DMS53 (cell line): ENCODE measurements at places on chromosomes 12 and 14.

DNA sequence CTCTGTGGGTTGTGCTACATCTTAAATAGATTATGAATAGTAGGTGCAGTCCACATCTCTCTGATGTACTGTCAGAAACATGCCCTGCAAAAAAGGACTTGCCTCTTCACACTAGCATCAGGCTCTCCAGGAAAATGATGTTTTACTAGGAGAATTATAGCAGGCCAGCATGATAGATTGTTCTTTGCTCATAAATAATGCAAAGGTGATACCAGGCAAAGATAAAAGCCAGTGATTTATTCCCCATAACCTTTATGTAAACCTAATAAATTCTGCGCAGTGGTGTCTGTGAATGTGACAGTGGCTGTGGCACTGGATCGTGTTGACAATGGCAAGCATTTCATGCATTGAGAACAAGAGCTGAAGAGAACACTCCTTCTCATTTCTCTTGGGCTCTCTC lies 646.5 kb upstream of the SEL1L start:
- no peak for DNase-seq

- no peak for DNase-seq
These were observed 30.1 kb upstream of the TSPAN11 start for GRCh38 chr12:30896461-30896860.

DNA sequence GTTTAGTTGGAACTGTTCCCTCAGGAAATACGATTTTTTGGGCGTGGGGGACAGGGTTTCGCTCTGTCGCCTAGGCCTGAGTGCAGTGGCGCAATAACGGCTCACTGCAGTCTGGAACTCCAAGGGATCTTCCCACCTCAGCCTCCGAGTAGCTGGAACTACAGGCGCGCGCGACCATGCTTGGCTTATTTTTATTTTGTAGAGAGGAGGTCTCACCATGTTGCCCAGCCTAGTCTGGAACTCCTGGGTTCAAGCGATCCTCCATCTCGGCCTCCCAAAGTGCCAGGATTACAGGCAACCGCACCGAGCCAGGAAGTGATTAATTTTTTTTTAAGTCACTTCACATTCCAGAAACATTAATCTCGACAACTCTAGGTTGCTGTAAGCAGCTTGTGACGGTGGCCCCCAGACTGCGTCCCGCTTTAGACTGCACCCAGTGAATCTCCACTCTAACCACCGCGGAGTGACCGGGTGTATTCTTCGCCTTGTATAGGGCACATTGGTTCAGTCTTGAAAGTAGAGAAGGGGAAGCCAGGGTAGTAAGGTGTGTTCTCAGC lies 830 bp upstream of the MIS18BP1 start:
- peak; percentile 64 for DNase-seq

- DNase-seq = no peak
These were observed 358.9 kb downstream of the NPAS3 start for GRCh38 chr14:33297565-33297964.

- DNase-seq = no peak
These were observed 16.7 kb downstream of the AHSA1 start for GRCh38 chr14:77474479-77475177.

DNA sequence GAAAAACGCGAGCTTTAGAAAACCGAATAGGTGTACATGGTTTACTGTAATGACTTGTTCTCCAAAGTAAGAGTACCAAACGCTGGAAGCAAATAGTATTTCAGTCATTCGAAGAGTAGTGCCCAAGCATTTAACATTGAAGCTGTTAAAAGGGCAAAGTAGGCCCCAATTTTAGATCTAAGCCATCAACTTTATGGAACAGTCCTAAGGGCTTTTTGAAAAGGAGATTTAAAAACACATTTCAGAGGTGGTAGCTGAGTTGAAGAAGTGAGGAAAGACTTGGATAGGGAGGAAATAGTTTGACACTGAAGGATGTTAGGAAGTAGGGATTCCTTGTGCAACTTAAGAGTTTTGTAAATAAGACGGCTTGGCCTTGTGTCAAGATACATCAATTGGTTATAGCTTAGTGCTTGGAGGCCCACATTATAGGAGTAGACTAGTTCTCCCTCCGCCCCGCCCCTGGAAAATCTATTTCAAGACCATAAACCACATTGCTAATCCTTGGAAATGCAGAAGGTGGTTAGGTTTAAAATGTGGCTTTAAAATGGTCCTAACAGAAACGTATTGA lies 783 bp upstream of the TUBA1B start:
- DNase-seq = peak; percentile 57

DNA sequence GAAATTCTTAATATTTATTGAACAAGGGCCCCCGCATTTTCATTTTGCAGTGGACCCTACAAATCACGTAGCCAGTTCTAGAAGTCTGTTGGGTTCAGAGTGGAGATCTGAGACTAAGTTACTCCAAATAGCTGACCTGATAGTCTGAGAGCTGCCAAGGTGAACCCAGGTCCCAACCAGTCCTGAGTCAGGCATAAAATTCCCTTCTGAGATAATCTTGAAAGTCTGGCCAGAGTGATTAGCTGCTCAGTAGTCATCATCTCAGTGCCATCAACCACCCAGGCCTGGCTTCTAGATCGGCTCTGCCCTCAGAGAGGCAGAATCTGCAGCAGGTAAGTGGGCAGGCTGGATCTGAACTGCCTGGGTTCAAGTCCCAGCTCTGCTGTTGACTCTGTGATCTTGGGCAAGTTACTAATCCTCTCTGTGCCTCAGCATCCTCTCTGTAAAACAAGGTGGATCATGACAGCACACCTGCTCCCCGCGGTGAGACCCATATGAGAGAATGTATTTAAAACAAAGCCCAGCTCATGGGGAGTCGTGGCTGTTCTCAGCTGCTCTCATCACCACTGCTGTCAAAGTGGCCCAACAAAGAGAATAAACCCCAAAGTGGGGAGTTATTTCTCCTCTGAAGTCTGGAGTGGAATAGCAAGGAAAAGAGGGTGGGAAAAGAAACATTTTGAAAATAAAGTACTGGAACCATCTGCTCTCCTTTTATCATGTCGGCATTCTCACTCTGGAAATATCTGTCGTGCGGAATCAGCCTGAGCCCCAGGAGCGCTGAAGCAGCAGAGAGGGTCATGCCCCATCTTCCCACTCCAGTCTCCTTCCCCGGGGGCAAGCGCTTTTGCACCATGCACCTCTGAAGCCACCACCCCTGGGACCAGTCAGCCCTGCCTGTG lies 193.3 kb downstream of the DPF3 start:
- no peak for DNase-seq

DNA sequence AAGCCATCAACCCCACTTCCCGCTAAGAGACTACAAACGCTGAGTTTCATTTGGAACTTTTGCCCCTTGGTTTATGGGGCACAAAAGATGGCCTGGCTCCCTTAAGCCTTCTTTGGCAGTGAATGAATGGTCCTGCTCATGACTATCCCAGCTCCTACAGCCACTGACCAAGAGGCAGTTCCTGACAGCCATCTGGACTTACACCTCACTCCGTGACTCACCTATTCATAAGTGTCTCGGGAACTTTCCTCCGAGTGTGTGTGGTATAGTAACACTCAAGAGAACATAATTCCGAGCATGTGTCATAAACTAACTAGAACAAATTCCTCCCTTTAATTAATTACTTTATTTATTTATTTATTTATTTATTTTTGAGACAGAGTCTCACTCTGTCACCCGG lies 51.9 kb upstream of the NUDT4 start:
- DNase-seq = peak; percentile 10

- DNase-seq = no peak
These were observed 106.8 kb downstream of the PHETA1 start for GRCh38 chr12:111261911-111262676.

- peak; percentile 5 for DNase-seq
These were observed 11.8 kb downstream of the NUBPL start for GRCh38 chr14:31572955-31573354.

GRCh38 chr12:42761601-42762350 lies 172.2 kb upstream of the PRICKLE1 start:
- DNase-seq = no peak

- no peak for DNase-seq
These were observed 191.7 kb downstream of the RASSF9 start for GRCh38 chr12:85644508-85644907.

DNA sequence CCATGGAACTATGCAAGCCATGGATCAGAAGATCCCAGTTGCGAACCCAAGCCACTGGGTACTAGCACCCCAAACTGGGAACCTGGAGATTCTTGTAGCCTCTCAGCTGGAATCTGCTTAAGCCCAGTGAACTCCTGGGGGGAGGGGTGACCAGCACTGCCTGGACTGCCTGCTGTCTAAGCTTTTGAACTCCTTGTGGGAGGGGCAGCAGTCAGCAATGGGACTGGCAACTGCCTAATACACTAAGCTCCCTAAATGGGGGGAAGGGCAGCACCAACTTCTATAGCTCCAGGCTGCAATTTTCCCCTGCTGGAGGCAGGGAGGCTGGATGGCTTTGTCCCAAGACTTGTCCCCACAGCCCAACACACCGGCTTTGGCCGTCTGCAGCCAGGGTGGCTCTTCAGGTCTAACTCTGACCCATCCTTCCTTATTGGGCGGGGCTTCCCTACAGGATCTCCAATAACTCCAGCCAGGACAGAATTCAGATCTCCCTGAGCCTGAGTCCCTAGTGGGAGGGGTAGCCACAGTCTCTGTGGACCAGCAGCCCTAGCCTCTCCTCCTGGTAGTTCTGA lies 485.1 kb downstream of the SOX5 start:
- no peak for DNase-seq

DNA sequence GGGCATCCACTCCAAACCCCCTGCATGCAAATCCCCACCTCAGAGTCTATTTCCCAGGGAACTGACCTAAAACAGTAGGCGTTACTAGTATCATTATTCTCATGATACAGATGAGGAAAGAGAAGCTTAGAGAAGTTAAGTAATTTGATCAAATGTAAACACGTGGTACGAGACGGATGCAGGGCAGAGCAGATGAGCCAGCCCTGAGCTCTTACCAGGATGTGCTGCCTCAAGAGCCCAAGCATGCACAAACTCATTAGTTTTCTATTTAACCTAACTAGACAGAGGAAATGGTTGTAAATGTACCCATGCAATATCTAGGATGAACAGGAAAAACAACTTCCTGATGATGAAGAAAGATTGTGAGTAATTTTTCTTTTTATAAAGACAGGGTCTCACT lies 173.3 kb upstream of the RASSF8 start:
- peak; percentile 79 for DNase-seq

DNA sequence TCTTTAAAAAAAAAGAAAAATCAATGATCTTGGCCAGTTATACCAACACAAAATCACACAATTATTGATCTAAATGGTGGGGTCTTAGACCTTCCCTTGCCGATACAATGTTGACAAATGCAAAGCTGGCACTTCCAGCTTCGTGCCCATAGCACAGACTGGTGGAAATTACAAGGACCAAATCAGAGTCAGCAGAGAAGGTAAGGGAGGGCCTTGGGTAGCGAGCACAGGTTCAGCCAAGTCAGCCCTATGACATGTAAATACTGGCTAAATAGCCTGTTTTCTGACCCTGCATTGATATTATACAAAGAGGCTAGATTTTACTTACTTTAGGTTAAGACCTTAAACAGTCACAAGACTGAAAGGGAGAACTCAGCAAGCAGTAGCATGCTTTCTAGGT lies 30.3 kb upstream of the WDR89 start:
- DNase-seq = no peak

DNA sequence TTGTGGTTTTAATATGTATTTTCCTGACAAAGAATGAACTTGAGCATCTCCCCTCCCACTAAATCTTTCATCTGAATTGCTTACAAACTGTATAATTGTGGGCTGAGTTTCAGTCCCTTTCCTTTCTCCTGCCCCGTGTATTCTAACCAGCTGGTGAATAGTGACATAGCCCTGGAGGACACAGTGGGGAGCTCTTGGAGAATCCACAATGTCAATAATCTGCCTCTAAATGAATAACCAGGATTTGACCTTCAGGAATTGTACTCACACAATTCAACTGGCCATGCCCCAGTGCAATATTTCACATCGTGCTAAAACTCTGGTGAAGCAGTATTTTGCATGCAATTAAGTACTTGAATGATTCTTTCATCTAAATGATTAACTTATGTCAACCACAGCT lies 177.2 kb downstream of the C12orf42 start:
- DNase-seq = peak; percentile 84

DNA sequence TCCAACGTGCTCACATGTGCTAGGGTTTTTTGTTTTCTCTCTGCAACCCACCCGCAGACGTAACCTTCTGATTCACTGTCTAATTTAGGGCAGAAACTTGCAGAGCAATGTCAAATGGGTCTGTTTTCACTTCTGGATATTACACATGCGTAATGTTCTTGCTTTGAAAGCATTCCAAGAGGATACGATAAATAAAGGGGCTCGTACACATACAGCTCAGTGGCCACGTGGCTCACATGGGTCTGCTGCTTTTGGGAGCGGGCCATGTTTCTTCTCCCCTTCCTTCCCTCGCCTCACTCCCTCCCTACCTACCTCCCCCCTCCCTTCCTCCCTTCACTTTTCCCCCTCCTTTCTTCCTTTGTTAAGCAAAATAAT lies 23.4 kb downstream of the CACNA1C start:
- no peak for DNase-seq

- DNase-seq = peak; percentile 39
These were observed 152.3 kb downstream of the DIO2 start for GRCh38 chr14:80059041-80059440.

- no peak for DNase-seq
These were observed 65.8 kb downstream of the NUMB start for GRCh38 chr14:73392329-73393257.

DNA sequence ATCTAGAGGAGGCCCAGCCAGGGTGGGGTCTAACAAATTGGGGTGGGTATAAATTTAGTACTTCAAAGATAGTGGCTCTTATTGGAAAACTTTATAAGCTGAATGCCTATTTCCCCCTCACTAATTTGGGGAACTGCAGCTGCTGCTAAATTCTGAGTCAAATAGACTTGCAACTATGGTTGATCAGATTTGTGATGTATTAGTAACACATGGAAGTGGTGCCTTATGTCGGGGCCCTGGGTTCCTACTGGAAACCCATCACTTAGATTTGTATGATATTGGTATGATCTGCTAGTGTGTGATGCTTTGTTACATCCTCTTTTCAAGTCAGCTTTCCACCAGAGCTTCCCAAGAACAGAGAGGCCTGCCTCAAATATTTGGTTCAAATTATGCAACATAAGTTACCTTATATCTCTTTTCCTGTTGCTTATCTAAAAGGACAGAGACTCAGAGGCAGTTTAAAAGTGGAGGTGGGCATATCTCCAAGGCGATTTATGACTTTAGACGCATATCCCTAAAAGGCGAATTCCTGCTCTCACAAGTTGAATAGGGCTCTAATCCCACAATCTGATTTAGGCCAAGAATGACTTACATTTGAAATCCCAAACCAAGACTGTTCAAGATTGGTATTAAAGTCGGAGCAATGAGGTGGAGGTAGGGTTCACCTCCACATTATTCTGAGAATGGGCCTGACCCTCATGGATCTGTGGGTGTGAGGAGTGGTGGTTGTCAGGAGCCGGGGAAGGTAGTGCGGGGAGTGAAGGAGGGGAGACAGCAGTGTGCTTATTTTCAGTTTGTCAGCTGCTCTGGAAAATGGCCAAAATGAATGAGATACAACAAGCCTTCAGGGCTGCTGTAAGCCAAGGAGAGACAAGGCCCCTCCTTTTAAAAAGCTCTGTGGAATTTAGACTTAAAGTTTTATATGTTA lies 425.8 kb downstream of the RAD51B start:
- no peak for DNase-seq
